ENCODE measurements at places on chromosomes 2 and 18.

GRCh38 chr2:46351750-46352138, 54.5 kb downstream of the EPAS1 start:
- DNase-seq, result no peak

DNA sequence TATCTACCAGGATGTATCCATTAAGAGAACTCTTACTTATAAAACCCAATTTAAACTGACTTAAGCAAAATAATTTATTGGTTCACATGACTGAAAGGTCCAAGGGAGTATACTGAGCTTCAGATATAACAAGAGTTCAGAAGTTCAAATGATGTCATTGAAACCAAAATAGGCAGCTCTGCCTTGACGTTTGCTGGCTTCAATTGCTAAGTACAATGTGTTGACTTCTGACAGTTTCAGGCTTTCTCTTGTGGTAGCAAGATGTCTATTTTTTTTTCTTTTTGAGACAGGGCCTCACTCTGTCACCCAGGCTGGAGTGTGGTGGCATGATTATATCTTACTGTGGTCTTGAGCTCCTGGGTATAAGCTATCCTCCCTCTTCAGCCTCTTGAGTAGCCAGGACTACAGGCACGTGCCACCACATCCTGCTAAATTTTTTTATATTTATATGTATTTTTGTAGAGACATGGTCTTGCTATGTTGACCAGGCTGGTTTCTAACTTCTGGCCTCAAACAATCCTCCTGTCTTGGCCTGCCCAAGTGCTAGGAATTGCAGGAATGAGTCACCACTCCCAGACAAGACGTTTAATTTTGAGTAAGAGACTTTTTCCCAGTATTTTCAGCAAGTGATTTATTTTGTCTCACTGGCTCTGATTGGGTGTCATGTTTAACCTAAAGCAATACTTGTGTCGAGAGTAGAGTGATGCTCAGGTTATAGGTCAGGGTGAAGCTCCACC, 184.8 kb downstream of the NR4A2 start:
- no peak for DNase-seq

- no peak for DNase-seq
These were observed 251.0 kb upstream of the CHAC2 start for GRCh38 chr2:53516650-53517049.

- DNase-seq, result no peak
These were observed 54.7 kb downstream of the SCN9A start for GRCh38 chr2:166321076-166321475.

DNA sequence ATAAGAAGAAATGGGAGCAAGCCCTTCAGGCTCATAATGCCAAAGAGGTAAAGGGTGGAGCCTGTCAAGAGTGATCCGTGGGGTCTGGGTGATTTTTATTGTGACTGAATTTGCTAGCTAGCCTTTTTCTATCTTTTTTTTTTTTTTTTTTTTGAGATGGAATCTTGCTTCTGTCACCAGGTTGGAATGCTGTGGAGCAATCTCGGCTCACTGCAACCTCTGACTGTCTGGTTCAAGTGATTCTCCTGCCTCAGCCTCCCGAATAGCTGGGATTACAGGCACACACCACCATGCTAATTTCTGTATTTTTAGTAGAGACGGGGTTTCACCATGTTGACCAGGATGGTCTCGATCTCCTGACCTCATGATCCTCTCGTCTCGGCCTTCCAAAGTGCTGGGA, 29.1 kb downstream of the DRC1 start:
- no peak for DNase-seq

DNA sequence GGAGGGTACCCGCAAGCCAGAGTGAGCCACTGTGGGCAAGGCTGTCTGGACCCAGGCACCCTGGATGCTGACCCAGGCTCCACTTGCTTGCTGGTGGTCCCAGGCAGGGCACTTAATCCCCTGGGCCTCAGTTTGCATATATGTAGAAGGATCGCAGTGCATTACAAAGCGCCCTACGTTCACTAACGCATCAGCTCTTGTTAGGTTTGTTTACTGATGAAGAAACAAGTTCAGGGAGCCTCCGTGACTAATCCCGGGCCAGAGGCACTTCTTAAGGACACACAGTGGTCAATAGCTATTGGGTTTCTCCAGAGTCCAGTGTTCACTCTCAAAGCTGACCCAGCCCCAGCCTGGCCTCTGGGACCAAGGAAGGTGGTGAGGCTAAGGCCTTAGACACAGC, 70.2 kb downstream of the LBH start:
- no peak for DNase-seq

DNA sequence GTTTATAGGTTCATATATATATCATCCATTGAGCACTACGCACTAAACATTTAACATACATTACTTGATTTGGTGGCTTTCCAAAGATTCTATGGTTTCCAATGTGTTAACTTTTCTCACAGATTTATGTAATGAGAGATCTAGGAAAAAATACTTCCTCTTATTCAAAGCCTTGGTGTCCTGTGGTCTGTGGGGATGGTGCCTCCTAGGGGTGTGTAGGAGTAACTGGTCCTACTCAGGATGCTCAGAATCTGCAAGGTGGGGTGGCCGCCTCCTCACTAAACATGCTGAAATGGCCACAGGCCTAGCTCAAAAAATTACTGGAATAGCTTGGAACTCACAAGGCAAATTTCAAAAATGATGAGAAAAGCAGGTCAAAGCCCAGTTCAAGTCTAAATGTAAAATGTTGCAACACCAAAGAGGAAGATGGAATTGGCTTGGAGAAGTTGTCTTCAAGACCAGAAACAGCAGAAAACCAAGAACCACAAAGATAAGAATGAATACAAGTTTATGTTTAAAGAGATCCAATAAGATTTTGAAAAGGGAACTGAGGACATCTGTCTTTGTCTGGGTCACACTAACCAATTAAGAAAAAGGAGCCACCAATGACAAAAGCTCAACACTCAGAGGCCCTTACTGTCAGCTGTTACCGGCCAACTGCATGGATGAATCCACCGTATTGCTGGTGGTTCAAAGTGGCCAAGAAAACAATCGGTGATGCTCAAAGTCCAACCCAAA, 11.5 kb downstream of the GPR55 start:
- DNase-seq, result no peak

DNA sequence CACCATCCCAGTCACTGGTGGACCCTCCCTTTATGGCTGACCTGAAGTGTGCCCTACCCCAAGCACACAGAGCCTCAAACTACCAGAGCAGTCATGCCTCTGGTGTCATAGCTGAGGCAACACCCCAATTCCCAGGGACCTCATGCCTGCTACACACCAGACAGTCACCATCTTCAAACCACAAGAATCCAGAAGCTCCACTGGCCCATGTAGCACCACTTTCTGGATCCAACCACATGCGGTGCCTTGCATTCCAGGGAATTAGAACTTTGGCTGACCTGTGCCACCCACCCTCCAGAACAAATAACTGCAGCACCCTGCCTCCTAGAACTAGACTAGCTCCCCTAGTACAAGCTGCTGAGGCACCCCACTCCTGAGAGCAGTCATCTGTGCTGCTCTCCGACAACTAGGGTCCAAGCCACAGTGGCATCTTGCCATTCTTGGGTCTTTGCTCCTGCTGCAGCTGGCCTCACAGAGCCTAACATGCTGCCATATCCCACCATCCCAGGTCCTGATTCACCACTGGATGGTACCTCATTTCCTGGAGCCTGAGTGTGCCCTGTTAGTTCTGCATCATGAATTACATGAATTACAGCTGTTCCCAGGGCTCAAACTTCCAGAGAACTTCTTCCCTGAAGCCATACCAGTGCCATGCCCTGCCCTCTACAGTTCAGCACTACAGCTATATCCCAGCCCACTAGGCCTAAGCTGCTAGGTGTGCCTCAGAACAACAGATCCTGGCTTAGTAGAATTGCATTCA, 243.8 kb upstream of the CHST9 start:
- no peak for DNase-seq

Data from astrocyte of the cerebellum (primary cell).